H54 (cell line): ENCODE measurements at places on chromosomes 11 and 22.

DNA sequence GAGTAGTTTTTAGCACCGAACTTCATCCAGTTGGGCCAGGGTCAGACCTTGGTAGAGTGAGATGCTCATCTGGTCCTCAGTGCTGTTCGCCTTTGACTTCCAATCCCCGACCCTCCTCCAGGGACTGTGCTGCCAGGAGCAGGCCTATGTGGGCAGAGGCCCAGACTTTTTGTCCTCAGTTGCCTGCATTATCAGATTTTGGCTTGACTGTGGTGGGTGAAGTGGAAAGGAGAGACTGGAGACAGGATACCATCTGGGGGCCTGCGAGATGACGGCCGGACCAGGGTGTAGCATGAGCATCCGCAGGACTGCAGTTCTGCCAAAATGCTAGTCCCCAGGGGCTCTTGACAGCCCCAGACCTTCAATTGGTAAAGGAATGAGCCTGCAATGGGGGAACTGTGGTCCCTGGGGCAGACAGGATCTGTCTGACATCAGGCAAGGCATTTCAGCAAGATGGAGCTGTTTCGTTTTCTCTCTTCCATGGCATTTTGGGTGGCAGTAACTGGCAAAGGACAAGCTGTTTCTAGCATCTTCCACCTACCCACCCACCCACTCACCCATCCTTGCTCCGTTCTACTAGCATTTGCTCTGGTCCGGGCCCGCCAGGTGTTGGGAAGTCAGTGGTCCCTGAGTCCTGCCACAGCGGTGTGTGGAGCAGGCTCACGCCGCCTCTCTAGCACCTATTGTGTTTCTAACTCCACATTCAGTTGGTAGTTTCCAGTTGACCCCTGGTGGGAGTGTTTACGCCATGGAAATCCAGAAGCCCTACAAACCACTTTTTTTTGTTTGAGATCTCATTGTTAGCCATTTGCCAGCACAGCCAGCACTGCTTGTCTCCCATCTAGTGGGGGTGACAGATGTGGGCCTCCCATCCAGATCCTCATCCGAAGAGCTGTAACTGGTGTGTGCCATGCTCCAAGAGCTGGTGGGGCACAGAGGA, 53.5 kb downstream of the OTOG start:
- DNase-seq = no peak

- no peak for DNase-seq
These were observed 1.4 kb downstream of the LIPT2 start for GRCh38 chr11:74492084-74492483.

DNA sequence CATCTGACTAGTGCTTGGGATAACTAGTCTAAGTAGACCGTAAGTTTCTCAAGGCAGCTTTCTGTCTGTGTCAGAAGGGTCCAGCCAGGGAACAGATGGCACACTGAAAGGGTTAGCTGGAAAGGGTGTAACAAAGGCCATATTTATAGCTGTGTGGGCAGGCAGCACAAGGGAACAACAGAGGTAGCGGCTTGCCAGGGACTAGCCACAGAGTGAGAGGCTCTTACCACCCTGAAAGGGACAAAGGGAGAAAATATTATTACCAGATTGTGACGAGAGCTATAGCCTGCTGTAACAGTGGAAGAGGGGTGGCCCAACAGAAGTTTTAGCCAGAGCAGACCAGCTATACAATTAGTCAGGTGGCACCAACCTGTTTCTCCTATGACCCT, 129.4 kb downstream of the CCDC34 start:
- no peak for DNase-seq

GRCh38 chr11:110776081-110776480, 63.8 kb upstream of the ARHGAP20 start:
- no peak for DNase-seq

- no peak for DNase-seq
These were observed 44.3 kb downstream of the PITPNB start for GRCh38 chr22:27874764-27875163.

DNA sequence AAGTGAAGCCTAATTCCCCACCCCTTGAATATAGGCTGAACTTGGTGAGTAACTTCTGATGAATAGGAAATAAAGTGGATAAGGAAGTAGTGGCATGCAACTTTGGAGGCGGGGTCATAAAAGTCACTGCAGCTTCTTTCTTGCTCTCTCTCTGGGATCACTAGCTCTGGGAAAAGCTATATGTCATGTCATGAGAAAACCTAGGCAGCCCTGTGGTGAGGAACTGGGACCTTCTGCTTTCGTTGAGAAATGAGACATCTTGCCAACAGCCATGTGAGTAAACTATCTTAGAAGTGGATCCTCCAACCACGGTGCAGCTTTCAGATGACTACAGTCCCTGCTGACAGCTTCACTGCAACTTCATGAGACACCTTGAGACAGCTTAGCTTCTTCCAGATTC, 15.7 kb downstream of the ZNF214 start:
- no peak for DNase-seq

DNA sequence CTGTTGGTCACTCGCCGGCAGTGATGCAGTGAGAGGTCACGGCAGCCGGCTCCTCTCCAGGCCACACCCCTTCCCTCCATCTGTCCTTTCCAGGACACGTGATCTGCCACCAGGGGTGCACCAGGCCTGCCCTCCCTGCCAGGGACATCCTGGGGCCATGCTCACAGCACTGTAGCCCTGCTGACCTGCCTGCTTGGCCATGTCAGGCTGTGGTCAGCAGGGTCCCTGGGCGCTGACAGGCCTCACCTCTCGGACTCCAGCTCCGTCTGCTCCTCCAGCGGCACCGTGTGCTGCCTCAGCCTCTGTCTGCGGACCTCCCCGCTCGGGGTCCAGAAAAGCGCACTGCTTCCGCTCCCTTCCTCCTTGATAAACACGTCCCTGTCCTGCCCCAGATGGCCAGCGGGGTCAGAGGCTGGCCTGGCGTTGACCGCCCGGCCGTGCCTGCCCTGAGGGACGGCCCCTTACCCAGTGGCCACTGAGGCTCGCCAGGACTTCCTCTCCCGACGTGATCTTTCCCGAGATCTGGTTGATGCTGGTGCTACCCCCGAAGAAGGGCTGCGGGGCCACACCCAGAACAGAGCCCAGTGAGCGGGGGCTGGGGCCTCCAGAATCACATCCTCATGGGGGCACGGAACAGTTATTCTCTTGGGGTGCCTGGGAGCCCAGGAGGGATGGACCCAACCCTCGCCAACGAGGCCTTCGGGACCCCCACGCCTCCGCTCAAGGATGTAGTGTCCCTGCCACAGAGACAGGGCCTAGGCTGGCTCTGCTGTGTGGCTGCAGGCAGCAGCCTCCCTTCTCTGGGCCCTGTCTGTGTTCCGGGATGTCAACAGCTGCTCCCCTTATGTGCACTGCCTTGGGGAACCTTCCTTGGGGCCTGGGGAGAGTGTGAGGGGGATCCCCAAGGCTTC, 36.3 kb upstream of the CARS1 start:
- DNase-seq = no peak

- no peak for DNase-seq
These were observed 44.9 kb downstream of the EXT2 start for GRCh38 chr11:44140372-44140771.

- DNase-seq = no peak
These were observed 73.7 kb downstream of the PHF21A start for GRCh38 chr11:46047520-46047919.

DNA sequence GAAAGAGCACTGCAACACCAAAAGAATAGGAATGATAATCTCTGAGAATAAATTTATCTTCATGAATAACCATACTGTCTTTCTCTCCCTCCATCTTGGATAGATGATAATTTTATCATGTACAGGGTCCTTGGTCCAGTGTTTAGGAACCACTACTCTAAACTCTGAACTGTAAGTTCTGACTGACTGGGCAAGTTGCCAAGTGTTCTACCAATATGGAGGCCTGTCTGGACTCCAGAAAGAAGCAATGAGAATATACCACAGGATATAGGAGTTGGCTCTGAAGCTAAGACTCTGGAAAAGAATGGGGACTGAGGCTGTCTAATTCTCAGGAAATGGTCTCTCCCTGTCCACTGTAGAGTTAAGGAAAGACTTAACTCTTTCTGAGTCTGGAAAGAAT, 1.5 kb downstream of the FHIP1B start:
- no peak for DNase-seq

GRCh38 chr11:134853992-134854991, 442.2 kb upstream of the B3GAT1 start:
- no peak for DNase-seq

DNA sequence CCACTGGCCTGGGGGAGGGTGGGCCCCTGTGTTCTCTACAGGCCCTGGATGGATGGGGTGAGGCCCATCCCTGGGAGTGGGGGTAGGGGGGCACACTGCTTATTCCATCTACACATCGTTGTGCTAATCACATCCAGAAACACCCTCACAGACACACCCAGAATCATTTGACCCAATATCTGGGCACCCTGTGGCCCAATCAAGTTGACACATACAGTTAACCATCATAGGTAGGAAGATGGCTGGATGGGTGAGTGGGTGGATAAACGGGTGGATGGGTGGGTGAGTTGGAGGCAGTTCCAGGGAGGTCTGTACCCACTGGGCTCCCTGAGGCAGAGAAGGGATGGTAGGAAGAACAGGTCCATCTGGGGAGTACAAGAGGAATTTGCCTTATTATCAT, 81.3 kb upstream of the LINC01488 start:
- DNase-seq = no peak

GRCh38 chr11:62883673-62884072, 3.0 kb downstream of the SLC3A2 start:
- no peak for DNase-seq

- DNase-seq = no peak
These were observed 71.0 kb downstream of the CYP2R1 start for GRCh38 chr11:14821031-14821430.

- DNase-seq = no peak
These were observed 2.2 kb downstream of the APOC3 start for GRCh38 chr11:116831790-116832349.

DNA sequence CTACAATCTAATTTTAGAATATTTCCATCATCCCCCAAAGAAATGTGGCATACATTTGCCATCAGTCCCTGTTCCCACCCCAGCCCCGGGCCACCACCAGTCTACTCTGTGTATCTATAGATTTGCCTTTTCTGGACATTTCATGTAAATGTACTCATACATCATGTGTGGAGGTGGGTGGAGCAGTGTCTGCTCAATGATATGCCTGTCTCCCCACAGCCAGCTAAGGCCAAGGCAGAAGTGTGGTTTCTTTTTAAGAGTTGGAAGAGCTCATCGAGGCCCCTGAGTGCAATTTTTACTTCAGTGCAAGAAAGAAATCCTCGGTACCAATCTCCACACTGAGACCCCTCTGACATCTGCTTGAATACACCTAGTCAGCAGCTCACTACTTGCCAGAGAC, 80.5 kb downstream of the TP53I11 start:
- no peak for DNase-seq

DNA sequence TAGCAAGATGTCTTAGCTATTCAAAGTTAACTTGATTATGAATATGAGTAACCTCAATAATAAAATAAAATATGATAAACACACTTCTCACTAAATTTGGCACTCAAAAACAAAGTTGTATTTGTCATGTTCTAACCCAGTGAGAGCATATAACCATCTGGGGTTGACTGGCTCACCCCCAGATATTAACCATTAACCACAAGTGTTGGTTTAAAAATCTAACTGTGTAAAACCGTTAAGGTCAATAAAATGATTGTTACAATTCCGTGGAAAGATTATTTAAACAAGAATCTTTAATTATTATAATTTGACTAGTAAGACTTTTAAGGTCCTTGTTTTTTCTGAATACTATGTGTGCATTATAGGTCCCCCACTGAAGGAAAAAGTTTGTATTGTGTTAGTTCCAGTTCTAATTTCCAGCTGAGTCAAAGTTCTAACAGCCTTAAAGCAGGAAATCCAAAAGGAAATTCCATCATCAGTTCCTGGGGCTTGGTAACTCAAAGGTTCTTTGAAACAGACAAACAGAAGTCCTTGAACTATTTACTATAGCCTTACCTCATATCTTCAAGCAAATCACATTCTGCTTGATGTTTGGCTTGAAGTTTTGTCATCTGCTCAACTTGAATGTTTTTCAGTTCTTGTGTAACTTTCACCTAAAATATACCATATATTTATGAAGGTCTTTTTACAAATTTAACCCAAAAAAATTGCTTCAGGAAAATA, 2.5 kb downstream of the FCHSD2 start:
- DNase-seq = no peak

GRCh38 chr11:68471360-68472340, 11.1 kb downstream of the PPP6R3 start:
- DNase-seq = peak; percentile 77

DNA sequence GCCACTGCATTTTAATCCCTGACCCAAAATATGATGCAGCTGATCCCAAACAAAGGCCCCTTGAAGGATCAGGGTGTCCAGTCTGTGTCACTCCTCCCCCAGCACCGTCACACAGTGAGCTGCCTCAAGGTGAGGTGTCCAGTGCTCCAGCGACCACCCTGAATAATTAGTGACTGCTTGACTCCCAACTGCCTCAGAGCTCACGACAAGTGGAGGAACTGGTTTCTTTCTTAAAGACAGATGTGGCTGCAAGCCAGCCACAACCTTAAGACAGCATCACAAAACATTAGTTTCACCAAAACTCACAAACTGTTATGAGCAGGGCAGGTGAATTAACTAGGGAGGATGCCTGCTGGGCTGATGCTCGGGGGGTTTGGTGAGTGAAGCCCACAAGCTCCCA, 74.6 kb downstream of the PIWIL3 start:
- DNase-seq = no peak

DNA sequence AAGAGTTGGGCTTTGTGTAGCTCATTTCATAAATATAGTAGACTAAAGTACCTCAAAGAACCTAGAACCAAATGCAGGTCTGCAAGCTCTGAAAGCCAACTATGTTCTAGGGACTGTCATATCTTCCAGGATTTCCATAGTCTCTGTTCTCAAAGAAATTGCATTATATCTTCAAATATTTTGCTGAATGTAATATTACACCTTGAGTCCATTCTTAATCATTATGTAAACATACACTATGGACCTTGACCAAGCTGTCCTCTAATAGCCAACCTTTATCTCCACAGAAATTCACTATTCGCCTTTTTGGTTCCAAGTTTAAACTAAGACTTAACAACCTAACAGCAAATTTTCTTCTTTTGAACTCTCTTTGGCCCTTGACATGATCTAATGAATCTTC, 678.7 kb upstream of the ARHGAP42 start:
- DNase-seq = no peak

- no peak for DNase-seq
These were observed 471.2 kb downstream of the MIAT start for GRCh38 chr22:27128461-27129085.

DNA sequence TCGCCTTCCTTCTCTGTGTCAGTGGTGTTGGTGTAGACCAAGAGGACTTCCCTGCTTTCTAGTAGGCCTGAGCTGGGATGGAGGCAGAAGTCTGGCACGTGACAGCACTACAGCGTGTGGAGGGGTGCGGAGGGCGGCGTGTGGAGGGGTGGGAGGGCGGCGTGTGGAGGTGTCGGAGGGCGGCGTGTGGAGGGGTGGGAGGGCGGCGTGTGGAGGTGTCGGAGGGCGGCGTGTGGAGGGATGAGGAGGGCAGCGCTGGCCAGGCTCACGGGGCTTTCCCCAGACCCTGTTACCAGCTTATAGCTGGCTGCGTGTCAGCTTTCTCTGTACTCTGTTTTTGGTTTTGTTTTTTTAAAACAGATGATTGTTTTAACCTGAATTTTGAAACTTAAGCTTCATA, 45.7 kb upstream of the CTTN start:
- DNase-seq = no peak
